ENCODE measurements at places on chromosomes 12 and 14.

DNA sequence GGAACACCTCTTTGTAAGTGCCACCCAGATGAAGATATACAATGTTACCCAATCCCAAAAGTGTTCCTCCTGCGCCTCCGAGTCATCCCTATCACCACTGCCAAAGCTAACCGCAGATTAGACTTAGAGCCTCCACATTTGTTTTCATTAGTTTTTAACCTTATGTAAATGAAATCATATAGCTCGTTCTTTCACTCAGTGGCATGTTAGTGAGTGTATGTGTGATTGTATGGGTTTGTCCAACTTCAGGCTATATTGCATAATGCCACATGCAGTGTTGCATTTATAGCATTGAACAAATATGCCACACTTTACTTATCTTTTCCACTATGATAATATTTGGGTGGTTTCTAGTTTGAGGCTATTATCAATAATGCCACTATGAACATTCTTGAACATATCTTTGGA lies 18.0 kb downstream of the MAP1LC3B2 start:
- DNase-seq, result no peak

DNA sequence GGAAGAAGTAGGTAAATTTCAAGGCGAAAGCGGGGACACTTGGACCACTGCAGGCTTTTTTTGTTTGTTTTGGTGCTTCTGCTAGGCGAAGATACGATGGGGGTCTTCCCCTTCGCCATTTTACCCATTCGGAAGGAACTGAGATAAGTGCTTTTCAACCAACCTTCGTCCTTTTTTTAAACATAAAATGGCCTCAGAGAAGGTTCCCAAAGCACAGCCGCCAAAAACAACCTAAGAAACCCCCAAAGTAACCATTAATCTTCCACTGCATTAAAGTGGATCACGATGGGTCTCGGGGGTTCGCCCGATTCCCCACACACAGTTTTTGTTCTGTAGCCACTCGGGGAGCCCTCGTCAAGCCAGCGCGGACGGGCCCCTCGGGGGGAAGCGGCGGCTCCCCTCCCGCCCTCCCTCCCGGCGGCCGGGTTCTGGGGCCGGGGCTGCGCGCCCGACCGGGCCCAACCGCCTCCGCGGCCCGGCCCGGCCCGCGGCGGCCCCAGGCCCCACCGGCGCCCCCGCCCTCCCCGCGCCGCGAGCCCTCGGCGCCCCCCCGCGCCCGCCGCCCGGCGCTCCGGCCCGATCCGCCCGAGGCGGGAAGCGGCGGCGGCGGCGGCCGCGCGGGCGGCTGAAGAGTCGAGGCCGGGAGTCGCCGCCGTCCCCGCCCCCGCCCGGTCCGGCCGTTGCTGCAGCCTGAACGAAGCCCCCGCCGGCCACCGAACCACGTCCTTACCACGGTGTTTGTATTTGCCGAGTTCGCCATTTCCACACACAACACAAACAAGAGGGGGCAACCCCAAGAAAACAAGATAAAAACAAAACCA lies 790 bp downstream of the GTF2A1 start:
- peak; percentile 20 for DNase-seq

DNA sequence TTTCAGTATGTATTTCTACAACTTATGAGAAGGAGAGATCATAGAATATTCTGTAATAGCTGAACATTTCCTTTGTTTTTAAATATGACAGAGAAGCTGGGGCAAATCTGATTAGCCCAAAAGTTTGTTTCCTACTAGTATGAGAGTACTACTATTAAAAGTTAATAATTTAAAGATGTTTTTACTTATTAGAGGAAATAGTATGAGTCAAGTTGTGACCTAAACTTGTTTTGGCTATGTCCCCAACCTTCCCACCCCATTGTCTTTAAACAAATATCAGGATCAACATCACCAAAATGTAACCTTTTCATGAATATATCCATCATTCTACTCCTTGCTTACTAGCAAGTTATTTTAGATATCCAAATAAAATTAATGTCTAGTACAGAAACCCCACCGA lies 10.5 kb downstream of the GNPNAT1 start:
- DNase-seq, result no peak

DNA sequence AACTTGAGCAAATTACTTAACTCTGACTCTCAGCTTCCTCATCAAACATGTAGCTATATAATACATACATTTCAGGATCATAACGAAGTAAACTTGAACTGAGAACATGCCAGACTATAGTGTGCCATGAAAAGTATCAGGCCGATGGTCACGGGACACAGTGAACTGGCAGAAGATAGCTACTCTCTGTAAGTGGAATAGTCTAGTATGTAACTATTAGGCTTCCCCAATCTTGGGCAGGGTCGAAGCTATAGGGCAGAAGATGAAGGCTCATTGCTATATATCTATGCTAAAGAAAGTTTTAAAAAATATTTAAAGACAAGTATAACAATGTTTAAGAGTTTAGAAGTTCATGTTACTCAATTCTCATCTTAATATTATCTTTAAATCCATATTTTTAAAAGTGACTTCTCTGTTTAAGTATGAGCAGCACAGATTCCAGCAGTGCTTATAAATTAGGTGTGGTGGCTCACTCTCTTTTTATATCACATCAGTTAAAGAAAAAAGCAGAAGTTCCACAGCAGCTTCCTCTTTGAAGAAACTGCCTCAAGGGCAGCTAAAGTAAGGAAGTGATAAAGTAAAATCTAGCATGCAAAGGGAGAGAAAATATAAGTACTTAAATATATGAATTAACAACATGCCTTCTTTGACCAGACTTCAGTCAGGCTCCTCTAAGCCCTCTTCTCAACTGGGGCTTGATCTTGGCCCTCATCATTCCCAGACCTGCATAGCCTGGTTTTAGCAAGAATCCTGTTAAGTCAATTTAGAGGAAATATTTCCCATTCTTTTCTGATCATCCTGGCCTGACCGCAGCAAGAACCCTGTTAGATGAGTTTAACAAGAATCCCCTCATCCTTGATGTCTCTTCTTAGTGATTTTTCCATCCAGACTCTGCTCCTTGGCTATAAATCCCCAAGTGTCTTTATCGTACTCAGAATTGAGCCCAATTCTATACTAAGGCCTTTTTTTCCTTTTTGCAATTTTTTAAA lies 8.4 kb upstream of the GLIPR1 start:
- DNase-seq, result no peak

DNA sequence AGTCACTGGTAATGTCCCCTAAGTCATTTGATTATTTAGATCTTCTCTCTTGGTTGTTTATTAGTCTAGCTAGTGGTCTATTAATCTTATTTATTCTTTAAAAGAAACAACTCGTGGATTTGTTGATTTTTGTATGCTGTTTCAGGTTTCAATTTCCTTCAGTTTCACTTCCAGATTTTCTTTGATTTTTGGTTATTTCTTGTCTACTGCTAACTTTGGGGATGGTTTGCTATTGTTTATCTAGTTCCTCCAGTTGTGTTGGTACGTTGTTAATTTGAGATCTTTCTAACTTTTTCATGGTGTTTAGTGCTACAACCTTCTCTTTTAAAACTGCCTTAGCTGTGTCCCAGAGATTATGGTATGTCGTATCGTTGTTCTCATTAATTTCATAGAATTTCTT lies 18.5 kb upstream of the CD69 start:
- no peak for DNase-seq

DNA sequence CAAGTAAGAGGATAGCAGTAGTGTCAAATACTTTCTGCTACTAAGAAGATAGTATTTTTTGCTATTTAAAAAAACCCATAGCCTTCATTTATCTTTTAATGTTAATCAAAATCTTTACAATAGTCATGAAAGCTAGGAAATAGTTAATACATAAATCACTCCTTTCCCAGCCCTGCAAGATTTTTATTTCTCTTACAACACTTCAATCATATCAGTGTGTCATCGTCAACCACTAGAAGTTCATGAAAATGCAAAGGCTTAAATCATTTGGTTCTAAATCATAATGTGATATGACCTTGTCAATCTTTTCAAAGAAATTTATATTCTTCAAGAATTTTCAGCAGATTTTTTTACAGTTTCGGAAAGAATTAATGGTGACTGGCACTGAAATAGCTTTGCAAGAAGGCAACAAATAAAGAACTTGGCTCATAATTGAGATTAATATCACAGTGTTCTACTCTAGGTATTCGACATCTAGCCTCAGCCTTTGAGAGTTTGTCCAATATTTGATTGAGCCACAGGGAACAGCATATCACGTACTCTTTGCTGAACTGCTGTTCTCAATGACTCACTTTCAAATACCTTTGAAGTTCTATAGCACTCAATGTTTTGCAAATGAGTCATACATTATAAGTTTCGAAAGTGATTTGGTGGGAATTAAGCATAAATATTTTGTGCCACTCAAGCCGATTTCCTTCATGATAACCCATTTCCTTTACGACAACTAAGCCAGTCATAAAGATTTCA lies 384.0 kb upstream of the FOXG1 start:
- DNase-seq, result no peak

- no peak for DNase-seq
These were observed 51.2 kb downstream of the ARMH4 start for GRCh38 chr14:58100735-58101368.

DNA sequence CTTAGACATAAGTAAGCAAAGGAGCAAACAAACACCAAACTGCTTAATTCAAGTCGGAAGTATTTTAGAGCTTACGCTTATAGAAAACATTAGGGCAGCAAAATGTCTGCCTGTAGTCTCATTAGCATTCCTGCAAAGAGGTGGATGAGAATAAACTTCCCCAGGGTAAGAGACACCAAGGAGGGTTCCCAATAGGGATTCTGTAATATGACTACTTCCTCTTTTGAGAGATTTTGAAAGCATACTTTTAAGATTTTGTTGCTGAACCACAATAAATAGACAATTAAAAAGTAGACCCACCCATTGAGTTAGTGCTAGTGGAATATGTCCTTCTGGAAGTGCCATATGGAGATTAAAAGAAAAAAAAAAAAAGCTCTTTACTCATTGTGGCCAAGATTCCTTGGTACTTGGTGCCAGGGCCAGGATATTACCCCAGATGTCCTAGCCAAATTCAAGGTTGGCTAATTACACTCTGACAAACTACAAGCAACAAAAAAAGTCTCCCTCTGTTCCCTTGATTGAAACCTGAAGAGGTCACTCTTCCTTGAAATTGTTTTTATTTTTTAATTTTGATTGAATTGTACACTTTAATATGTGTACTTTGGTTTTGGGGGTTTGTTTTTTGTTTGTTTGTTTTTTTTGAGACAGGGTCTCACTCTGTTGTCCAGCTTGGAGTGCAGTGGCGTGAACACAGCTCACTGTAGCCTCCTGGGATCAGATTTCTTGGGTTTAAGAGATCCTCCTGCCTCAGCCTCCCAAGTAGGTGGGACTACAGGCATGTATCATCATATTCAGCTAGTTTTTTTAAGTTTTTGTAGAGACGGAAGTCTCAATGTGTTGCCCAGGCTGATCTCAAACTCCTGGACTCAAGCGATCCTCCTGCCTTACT lies 8.7 kb downstream of the CLIP1 start:
- DNase-seq, result no peak

- DNase-seq, result no peak
These were observed 54.1 kb downstream of the DUSP16 start for GRCh38 chr12:12508612-12509011.

- no peak for DNase-seq
These were observed 53.3 kb downstream of the C12orf50 start for GRCh38 chr12:87975879-87976278.

DNA sequence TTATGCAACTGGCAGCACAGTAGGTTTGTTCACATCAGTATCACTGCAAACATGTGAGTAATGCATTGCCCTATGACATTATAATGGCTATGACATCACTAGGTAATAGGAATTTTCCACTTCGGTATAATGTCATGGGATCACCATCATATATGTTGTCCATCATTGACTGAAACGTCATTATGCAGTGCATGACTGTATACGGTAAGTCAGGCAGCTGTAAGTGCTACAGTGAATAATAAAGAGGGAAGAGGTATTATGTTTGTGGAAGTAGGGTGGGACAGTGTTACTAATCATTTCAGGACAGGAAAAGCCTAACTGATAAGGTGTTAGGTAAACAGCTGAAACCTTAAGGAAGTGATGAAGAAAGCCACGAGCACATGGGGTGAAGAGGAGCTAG lies 68.1 kb downstream of the ANO4 start:
- DNase-seq, result no peak

DNA sequence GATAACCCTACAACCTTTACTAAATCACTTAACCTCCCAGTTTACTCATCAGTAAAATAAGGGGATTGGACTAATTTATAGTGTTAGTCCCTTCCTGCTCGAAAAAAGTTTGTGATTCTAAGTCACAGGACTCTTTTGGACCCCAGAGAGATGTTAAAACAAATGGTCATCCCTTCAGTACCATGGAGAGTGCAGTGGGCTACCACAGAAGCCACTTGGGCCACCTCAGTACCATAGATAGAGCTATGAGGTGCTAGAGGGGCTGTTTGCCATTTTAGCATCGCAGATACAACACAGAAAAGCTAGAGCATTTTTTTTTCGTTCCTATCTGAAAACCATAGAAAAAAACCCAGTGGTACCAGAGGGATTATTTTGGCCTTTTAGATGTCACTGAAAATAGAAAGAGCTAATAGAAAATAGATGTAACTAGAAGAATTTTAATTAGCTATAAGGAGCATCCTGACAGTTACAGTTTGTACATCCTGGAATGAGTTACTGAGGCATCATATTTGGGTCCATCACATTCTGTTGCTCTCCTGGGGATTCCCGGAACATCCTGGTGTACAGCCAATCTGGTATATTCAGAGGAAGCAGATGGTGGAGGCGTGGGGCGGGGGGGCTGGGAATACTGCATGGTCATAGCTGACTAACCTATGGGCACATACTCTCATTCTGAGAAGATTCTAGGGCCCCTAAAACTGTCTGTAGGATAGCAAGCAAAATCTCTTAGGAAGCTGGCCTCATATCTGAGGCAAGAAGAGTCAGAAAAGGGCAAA lies 2.8 kb downstream of the ZNF219 start:
- no peak for DNase-seq

GRCh38 chr14:92154283-92154942 lies 32.6 kb downstream of the CPSF2 start:
- DNase-seq, result no peak

DNA sequence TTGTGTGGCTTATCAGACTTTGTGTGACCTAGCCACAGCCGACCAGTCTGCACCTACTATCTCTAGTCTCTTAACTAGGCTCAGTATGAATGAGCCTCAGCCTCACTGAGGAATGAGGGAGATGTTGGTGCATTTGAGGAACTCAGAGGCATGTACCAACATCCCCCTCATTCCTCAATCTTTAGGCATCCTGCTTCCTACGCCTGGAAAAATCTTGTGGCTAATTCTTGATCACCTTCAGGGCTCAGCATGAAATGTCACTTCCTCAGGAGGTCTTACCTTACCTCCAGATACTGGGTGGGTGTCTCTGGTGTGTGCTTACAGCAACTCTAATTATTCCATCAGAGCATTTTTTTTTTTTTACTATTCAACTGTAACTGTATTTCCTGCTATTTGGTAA lies 148.8 kb upstream of the TMCC3 start:
- DNase-seq, result no peak

DNA sequence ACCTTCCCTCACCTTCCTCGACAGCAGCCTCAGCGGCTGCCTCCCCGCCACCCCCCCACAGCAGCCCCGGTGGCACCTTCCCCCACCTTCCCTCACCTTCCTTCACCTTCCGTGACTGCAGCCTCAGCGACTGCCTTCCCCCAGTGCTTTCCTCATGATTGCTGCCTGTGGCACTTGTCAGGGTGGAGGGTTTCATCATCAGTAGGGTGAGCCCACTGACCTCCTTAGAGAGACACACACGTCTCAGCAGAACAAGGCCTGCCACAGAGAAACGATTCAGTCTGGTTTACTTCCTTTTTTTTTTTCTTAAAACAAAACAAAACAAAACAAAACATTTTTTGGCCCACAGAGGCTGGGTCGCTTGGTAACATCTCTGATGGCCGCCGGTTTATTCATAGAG lies 75.0 kb downstream of the EP400 start:
- no peak for DNase-seq

GRCh38 chr12:131494741-131495524 lies 216.0 kb upstream of the SFSWAP start:
- DNase-seq, result no peak
